ENCODE measurements at places on chromosomes 2 and 18.

DNA sequence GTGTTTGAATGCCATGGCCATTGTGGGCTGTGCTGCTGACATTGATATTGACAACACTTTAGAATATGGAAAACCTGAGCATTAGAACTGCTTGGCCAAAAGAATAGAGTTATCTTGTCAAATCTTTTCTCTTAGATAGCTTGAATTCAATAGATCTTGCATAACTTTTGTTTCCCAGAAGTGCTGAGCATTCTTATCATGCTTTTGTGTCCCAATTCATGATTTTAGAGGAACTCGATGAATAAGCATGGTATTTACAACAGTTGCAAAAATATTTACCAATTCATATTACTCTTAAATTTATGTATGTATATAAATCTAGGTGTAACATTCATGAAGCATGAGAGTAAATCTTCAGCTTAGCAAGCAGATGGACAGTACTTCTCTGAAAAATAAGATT lies 508.0 kb downstream of the BCL11A start:
- DNase-seq: no peak

GRCh38 chr18:32355896-32356295 lies 114.8 kb downstream of the GAREM1 start:
- DNase-seq: no peak

DNA sequence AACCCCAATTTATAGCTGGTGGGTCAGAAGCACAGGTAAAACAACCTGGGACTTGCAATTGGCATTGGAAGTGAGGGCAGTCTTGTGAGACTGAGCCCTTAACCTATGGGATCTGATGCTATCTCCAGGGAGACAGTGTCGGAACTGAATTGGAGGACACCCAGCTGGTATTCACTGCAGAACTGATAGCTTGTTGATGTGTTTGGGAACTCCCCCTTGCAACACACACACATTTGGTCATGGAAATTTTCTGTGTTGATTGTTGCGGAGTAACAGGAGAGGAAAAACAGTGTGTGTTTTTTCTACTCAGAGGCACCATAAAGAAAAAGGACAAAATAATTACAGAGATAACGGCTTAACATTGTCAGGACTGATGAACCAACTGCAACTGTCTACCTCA lies 16.1 kb downstream of the TPGS2 start:
- DNase-seq: no peak

- no peak for DNase-seq
Observed at GRCh38 chr2:181140414-181140813, 160.0 kb downstream of the UBE2E3 start.

GRCh38 chr18:28831908-28832307 lies 655.0 kb upstream of the CDH2 start:
- no peak for DNase-seq

- DNase-seq: no peak
Observed at GRCh38 chr2:6301426-6301825, 564.3 kb downstream of the CMPK2 start.

DNA sequence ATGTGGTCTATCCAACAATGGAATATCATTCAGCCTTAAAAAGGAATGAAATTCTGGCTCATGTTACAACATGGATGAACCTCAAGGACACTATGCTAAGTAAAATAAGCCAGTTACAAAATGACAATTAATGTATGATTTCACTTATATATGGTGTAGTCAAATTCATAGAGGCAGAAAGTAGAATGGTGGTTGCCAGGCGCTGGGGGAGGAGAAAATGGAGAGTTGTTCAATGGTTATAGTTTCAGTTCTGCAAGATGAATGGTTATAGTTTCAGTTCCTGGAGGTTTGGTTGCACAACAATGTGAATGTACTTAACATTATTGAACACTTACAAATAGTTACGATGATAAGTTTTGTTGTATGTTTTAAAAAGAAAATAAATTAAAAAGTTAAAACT lies 79.2 kb upstream of the IL1R2 start:
- DNase-seq: no peak

DNA sequence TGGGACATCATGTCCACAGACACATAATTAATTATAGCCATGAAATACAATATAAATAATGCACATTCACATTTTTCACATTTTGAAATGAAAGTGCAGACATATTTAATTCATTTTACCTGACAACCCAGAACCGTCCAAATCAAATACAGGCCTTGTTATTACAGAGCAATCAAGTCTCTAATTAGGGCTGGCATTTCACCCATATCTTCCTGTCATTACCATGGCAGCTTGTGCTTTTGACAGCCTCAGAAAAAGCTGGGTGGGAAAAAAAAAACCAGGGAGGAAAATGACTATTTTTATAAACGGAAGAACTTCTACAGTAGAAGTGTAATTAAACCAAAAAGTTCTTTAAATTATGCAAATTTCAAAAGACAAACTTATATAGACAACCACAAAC lies 436.4 kb downstream of the FBXO15 start:
- no peak for DNase-seq

GRCh38 chr2:173101687-173102086 lies 26.0 kb downstream of the MAP3K20 start:
- no peak for DNase-seq

DNA sequence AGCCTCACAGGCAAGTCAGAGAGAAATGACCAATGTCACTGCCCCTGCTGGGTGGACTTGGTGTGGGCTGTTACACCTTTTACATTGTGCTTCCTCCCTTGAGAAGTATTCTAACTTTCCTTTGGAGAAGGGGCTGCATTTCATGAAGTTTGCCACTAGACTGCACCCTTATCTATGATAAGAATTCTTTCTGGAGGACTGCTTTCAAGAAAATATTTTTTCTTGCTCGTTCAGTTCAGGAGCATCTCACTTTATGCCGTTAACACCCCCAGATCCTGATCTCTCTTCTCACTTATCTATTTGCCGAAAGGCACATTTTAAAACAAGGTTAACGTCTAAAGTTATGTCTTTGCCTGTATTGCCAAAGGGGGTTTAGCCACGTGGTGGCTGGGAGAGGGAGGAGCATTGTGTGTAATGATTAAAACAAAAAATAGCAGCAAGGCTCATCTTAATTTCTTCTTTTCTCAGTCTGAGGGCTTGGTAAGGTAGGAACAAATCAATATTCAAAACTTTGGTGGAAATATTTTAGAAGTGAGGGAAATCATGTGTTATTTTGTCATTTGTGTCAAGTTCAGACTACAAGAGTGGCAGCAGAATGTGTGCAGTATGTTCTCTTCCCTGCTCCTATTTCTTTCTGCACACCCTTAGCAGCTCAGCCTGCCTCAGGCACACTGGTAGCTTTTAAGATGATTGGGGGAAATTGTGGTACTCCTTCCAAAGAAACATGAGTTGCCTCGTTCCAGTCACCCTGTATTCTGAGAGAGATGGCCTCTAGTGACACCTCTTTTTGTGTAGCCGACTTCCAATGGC lies 1.6 kb upstream of the IGFBP5 start:
- no peak for DNase-seq

DNA sequence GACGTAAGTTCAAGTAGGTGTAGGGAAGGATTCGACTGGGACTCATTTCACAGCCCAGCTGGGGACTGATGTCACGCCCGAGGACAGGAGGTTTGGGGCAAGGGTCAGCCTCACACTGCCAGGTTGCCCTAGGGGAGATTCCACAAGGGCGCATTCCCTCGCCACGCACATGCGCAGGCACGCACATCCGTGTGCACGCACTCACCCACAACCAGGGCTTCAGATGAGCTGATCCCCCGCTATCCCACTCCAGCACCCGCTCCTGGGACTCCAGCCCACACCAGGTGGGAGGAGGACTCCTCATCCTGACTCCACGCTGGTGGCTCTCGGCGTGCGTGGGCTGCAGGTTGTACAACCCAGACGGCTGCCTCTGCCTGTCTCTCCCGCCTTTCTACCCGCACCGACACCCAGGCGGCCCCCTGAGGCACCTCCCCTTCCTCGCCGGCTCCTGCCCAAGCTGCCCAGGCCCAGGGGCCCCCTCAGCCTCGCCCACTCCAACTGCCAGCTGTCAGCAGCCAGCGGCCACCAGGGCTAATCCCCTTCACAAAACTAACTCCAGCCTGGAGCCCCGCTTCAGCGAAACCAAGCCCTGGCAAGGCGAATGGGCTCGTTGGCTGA lies 47.8 kb upstream of the FOSL2 start:
- DNase-seq: no peak

DNA sequence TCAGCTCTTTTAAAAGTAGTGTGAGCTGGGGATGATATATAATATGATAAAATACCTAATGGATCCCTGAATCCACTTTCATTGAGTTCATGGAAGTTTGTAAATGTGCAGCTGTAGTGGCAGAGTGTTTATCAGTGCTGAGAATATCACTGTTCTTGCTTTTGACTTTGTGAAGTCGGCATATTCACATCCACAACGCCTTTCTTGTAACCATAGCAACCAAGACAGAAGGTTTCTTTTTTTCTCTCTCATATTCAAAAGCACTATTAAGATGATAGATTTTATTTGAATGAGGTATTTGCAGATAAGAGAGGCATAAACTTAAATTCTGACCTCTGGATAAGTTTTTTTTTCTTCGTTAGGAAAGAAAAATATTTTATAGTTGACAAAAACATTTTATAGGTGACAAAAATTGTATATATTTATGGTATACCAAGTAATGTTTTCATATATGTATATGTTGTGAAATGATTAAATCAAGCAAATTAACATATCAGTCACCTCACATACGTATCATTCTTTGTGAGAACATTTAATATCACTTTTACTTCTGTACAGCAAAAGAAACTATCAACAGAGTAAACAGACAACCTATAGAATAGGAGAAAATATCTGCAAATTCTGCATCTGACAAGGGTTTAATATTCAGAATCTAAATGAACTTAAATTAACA lies 130.0 kb downstream of the PLCL1 start:
- DNase-seq: no peak

DNA sequence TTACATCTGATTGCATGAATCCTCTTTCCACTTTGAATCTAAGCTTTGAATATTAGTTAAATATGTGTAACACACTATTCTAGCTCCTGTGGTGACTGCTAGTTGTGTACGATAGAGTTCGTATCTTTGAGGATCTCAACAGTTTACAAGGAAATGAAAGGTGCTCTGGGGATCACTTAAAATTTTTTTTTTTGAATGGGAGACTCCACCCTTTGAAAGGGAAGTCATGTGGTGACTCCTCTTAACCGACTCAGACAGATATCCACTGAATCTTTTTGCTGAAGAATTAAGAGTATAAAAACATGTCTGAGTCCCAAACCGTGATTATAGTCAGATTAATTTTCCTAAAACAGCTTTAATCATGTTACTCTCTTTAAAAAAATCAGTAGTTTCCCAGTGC lies 4.0 kb downstream of the CLIP4 start:
- no peak for DNase-seq

DNA sequence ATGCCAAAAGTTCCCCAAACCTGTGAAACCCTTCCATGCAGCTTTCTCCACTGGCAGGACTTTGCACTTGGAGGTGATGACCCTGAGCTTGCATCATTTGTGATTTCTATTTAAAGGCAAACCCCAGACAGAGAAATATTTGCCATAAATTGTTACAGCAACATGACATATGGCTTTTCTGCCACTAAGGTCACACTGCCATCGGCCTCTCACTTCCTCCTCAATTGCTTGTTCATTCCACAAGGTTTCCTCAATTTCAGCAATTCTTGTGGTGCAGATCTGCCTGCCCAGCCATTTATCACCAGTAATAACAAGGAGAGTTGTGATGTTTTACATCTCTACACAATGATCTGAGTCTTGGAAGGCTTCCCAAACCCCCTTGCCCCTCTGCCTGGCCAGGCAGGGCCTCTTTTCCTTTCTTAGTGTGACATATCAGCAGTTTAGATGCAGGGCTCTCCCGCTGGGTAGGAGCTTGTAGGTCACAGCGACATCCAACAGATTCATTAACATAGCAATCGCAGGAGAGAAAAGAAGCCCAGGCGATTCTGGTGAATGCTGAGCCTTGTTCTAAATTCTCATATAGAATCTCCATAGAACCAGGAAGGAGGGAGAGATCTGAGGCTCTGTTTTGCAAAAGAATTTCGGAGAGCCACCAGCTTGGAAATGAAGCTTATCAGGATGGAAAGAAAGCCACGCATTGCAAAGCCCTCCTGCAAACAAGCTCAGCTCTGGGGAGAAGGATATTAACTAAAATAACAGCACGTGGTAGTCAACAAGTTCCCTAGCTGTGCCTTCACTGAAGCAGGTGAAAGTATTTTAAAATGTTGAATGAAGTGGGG lies 46.7 kb upstream of the ITGA6 start:
- DNase-seq: no peak

DNA sequence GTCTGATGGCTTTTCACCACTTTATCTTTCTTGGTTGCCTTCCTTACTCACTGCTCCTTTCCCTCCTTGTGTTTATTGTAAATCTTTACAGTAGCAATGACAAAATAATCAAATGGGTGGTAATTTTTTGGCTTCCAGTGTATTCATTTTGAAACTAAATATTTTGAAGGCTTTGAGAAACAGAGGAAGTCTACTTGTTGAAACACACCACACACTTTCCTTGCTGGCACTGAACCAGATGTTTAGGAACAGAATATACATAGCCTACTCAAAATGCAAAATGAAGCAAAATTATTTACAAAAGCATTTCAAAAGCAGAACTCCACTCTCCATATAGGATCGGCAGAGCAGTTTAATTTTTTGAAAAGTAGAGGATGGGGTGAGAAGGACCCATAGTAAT lies 189.8 kb downstream of the LTBP1 start:
- no peak for DNase-seq

- no peak for DNase-seq
Observed at GRCh38 chr2:98483257-98483861, 38.7 kb downstream of the INPP4A start.

GRCh38 chr18:37471637-37472036 lies 94.0 kb downstream of the CELF4 start:
- no peak for DNase-seq

- no peak for DNase-seq
Observed at GRCh38 chr2:148515976-148516375, 128.6 kb upstream of the EPC2 start.

GRCh38 chr2:227180770-227181169 lies 16.3 kb downstream of the COL4A3 start:
- DNase-seq: no peak

DNA sequence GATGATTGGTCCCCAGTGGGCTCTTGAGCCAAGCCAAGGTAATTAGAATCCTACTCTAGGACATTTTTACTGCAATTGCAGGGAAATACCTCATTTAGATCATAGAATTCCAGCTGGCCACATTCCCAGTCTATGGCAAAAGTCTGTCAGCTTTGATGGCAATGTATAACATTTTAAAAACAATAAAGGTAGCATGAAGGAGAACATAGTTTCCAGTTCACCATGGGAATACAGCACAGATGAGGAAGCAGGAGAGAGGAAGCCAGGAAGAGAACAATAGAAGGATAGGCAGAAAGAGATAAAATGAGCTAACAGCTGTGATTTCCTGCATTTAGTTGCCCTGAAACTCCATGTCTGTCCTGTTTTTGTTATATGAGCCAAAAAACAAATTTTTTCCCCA lies 897.3 kb upstream of the DDX18 start:
- no peak for DNase-seq

Data from CD4-positive, alpha-beta T cell treated with Interleukin-6 at 100 ng/mL for 8 hours (primary cell).